ENCODE measurements at places on chromosomes 13 and 19. TPM values are rescaled to one million over a fixed set of nuclear protein-coding genes. Genes with fewer than 3 reads are reported as not detected.

The ZNF709 gene
- total RNA-seq: 3.6 TPM

The C19orf38 gene
- total RNA-seq: 2.1 TPM

The KLF1 gene
- not detected for total RNA-seq

The TGDS gene
- 10.4 TPM for total RNA-seq

The PEG3 gene
- total RNA-seq: 13.2 TPM

The ZNF558 gene
- 31.0 TPM for total RNA-seq

The DMKN gene
- total RNA-seq: 5.6 TPM

The NLRP12 gene
- 1.1 TPM for total RNA-seq

The CYP4F2 gene
- not detected for total RNA-seq

The KLK8 gene
- total RNA-seq: 4.6 TPM

The TMC4 gene
- total RNA-seq: 0.31 TPM

The PTH2 gene
- not detected for total RNA-seq

The C19orf85 gene
- not detected for total RNA-seq

The CEACAM8 gene
- not detected for total RNA-seq

The IZUMO2 gene
- total RNA-seq: not detected

The C1QTNF9B gene
- 0.37 TPM for total RNA-seq

The MCF2L gene
- 34.8 TPM for total RNA-seq

The PRX gene
- 12.7 TPM for total RNA-seq

The FCER2 gene
- not detected for total RNA-seq

The HTR2A gene
- 1.7 TPM for total RNA-seq

The ZNF415 gene
- 16.0 TPM for total RNA-seq

The TEX101 gene
- total RNA-seq: not detected

The MBD3L3 gene
- not detected for total RNA-seq

The SCGB2B2 gene
- 1.1 TPM for total RNA-seq

The IGFL1 gene
- 1.2 TPM for total RNA-seq

The KLK12 gene
- total RNA-seq: 1.2 TPM

The KRTDAP gene
- not detected for total RNA-seq

The FXYD1 gene
- total RNA-seq: 48.4 TPM

The NR2C2AP gene
- 14.0 TPM for total RNA-seq

The SCAF1 gene
- 18.7 TPM for total RNA-seq

The CGB5 gene
- not detected for total RNA-seq

The TPTE2 gene
- not detected for total RNA-seq

The MIA gene
- 9.2 TPM for total RNA-seq

The ZNF547 gene
- 1.8 TPM for total RNA-seq

The RFC3 gene
- total RNA-seq: 4.4 TPM
